ENCODE measurements at places on chromosomes 13 and 19.

DNA sequence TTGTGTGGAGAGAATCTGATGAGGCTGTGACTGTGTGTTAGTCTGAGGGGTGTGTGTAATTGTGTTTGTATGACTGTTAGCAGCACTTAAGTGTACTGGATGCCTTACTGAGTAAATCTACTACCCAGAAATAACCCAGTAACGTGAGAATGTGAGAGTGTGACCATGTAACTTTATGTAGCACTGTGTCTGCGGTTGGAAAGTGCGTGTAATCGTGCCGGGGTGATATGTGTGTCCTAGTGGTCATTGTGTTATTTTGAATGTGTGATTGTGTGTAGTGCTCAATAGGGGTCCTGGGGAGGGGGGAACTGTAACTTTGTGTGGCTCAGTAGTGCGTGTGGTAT is 550 bp downstream of the ZNF383 start:
- no peak for DNase-seq

DNA sequence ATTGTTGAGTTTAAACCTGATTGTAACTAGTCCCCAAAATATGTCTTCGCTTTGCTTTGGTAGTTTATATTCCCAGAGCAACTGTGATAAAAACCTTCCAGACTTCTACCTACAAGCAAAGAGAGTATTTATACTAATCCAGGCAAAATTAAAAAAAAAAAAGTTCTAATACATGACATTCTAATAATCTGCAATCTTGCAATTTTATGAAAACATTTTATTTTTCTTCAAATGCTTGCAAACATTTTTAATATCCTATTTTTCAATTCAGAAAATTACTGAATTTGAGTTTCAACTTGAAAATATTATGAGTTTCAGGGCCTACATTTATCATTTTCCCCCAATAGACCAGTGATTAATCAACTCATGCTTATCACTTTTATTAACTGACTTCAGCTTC is 830.2 kb upstream of the KLHL1 start:
- no peak for DNase-seq

DNA sequence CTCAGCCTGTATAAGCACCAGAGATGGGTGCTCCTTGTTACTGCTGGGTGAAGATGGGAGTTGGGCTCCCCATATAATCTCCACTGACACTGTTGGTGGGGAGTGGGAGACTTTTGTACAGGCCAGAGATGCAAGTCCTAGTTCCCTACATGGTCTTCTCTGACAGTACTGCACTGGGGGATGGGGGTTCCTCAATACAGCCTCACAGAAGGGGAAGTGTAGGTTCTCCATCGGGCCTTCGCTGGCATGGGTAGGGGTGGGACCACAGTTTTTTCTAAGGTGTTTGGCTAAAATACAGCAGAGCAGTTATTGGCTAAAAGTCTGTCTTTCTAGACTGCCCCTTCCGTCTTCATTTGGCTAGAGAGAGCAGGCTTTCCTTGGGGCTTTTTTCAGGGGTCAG is 167.2 kb upstream of the SERP2 start:
- no peak for DNase-seq

GRCh38 chr13:51673165-51673564 is 88.9 kb downstream of the WDFY2 start:
- DNase-seq = no peak

DNA sequence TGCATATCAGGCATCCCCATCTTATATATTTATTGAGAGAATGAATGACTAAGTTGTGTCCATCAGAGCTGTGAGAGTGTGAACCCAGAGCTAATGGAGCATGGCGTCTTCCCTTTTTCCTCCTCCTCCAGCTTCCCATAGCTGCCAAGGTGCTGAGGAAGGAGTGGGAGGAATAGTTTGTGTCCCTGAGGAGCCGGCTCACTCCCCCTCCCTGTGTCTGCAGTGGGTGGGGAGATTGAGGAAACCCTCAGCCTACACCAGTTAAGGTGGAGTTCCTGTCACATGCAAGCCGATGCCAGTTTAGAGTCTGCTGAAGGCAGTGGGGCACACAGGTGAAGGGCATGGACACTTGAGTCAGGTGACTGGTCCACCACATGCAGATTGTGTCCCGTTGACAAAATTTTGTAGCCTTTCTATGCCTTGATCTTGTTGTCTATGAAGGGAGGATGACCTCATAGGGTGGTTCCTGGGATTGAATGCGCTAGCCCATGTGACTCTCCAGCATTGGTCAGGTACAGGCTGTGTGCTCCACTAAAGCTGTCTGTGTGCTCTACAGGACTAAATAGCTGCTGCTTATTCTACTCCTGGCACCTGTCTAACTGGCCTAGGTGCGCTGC is 47.6 kb upstream of the GPI start:
- no peak for DNase-seq

GRCh38 chr13:57666131-57666953 is 34.8 kb downstream of the PCDH17 start:
- no peak for DNase-seq

GRCh38 chr19:9032136-9032631 is 22.0 kb upstream of the MUC16 start:
- DNase-seq = no peak

DNA sequence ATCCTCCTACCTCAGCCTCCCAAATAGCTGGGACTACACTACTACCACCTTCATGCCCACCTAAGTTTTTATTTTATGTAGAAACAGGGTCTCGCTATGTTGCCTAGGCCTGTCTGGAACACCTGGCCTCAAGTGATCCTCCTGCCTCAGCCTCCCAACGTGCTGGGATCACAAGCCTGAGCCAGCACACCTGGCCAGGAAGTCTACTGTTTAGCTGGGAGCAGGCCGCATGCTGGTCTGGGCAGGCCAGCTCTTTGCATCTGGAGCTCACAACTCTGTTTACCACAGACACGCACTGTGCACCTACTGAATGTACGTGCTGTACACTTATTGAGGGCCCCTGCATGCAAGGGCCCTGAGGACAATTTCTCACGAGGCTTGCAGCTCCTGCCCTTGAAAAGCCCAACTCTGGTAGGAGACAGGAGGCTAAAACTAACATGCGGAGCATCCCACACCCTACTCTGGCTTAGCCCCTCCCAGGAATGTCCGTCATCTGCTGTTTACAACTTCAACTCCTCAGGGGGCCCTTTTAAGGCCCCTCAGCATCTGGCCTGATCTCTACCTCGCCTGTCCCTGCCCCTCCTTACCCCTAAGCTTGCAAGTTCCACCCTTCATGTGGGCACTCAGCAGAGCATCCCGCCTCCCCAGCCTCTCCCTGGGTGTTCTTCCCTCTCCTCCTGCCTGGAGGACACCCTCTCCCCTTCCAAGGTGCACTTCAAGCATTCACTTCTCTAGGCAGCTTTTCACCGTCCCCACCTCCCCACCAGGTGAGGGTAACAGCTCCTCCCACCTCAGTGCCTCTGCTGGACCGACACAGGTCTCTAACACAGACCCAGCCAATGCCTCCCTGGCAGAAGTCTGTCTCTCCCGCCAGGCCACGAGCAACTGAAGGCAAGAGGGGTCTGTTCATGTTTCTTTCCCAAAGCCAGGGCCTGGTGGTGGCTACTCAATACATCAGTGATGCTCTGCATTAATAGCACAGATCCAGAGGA is 114.2 kb upstream of the UQCRFS1 start:
- no peak for DNase-seq

DNA sequence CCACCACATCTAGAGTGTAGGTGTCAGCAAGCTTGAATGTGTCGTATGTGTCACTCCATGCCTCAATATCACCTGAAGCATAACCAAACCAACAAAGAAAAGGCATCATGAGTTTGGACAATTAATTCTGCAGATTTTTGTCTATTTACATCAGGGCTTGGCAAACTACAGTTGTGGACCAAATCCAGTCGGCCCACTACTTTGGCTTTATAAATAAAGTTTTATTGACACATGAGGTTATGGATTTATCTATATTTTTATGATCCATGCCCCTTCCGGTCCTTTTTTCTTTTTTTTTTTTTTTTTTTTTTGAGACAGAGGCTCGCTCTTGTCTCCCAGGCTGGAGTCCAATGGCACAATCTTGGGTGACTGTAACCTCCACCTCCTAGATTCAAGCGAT is 9.2 kb upstream of the CABP5 start:
- DNase-seq = no peak

DNA sequence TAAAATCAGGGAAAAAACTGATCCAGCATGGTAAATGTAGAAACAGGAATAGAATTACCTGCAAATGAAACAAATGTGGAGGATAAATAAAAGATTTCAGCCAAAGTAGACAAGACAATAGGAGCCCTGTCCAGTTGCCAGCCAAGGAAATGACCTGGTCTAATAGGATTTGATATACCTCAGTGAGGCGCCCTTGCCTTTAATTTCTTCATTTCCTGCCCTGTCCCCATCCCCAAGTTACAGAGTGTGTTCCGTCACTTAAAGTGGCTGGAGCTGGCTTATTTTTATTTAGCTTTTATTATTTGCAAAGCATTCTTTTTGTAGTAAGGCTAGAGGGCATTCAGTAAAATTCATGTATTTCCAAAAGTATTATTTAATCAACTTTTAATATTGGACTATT is 1022.0 kb downstream of the EFNB2 start:
- no peak for DNase-seq

- no peak for DNase-seq
Measured at GRCh38 chr13:60398379-60398891, 1.4 kb downstream of the TDRD3 start.

DNA sequence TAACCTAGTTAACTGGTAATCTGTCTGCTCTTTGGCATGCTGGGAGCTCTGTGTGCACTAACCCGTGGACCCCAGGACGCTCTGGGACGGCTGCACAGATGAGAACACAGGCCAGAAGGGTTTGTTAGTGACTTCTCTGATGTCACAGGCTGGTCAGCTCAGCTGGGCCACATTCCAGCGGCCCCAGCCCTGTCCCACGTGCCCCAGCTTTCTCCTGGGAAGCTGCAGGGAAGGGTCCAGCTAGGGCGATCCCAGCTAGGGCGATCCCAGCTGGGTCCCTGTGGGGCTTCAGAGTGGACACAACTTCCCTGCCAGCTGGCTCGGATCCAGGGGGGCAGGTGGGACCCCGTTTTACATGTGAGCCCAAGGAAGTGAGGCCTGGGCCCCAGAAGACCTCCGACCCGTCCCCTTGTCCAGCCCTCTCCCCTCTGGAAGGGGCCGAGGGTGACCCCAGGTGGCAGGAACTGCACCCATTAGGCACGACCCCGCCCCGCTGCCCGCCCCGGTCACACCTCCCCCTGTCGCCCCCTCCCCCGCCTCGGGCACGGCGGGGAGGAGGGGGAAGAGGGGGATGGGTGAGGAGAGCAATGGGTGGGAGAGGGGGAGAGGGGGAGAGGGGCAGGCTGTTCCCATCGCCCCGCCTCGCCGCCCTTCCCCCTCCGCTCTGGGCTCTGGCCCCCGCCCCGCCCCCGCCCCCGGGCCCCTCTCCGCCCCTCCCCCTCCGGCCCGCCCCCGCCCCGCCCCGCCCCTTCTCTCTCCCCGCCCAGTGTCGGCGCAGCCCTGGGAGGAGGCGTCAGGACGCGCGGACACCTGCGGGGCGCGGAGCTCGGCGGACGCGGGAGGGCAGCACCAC is 75.2 kb upstream of the MCF2L start:
- DNase-seq = no peak

GRCh38 chr19:13055213-13056051 is 47.2 kb downstream of the LYL1 start:
- DNase-seq = no peak

DNA sequence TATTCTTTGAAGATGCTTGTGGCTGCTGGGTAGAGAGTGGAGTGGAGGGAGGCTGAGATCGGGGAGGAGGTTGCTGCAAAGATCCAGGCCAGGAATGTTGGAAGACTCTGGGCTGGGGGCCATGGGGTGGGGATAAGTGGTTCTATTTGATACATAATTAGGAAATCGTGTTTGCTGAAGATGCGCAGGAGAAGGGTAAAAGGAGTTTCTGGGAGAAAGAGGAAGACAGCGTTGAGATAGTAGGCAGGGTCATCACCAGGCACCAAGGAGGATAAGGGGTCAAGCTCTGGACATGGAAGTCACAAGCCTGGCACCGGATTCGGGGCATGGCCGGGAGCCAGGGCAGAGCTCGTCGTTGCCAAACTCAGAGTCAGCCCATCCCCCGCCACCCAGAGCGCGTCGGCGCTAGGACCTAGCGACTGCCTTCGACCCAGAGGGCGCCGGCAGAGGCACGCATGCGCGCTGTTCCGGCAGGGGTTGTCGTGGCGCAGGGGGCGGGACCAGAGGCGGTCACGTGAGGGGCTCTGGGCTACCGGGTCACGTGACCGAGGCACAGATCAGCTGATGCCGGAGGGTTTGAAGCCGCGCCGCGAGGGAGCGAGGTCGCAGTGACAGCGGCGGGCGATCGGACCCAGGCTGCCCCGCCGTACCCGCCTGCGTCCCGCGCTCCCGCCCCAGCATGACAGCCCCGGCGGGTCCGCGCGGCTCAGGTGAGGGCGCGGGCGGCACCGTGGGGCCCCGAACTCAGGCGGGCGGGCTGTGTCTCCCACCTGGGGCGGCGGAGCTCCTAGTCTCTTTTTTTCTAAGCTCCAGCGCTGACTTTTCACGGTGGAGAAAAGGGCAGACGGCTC is at the start of gene MCOLN1:
Gene MCOLN1, plus strand, starts transcription at position 553 of the 851 bp plus-strand sequence. Its CDS starts 127 bp downstream, at position 680.
- DNase-seq = peak; percentile 75

GRCh38 chr13:26132756-26133155 is 80.9 kb upstream of the SHISA2 start:
- DNase-seq = no peak

GRCh38 chr13:111659842-111660241 is 339.4 kb downstream of the TEX29 start:
- no peak for DNase-seq

- DNase-seq = no peak
Measured at GRCh38 chr13:39394796-39395678, 208.0 kb downstream of the LHFPL6 start.

DNA sequence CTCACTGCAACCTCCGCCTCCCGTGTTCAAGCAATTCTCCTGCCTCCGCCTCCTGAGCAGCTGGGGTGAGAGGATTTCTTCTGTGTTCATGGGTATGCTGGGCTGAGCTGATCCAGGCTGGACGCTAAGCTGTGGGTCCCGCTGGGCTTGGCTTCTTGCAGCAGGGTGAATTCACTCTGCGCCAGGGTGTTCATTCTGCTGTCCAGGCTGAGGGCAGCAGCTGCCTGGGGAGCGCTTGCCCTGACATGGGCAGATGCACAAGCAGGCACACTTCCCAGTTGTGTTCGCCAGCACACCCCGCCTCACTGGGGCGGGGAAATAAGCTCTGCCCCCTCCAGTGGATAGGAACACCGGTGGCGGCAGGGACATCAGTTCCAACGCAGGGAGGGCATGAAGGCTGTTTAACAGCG is 7.3 kb upstream of the INAFM1 start:
- no peak for DNase-seq

DNA sequence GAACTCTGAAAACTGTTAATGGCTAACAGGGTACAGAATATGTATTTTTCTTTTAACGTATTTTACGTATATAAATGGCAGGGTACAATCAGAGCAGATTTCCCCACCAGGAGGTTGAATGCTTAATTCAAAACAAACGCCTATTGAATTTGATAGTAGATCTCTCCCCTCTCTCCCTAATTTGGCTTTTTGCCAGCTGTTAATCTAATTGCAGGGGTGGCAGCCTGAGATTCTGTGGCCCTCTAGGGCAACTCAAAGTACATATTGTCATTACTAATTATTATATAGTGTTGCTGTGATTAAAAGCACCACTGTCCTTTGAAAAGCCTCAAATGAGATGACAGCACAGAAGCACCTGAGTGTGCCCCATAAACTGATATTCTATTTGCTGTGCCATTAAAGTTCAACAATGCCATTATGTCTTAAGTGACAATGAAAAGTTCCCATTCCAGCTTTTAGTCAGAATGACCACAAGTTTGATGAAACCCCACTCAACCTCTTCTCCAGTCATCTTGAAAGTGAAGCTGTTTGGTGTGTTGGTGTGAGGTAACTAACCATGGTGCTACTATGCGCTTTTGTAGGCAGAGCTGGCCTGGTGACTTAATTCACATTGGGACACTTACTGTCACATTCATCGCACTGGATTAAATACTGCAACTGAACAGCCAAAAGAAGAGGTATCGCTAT is 351.4 kb downstream of the KCNRG start:
- no peak for DNase-seq

GRCh38 chr19:38284422-38284821 is 19.6 kb upstream of the C19orf33 start:
- no peak for DNase-seq

All from cortex of kidney (tissue), 1 donor.